ENCODE measurements at places on chromosomes 11 and 22. TPM values are rescaled to one million over a fixed set of nuclear protein-coding genes. Genes with fewer than 3 reads are reported as not detected.

The PATE4 gene
- not detected for total RNA-seq

GRCh38 chr11:6841694-6842093, 3.8 kb upstream of the OR10A5 start:
- no peak for DNase-seq

- DNase-seq, result no peak
These were observed 63.7 kb downstream of the PPFIBP2 start for GRCh38 chr11:7577291-7578190.

- DNase-seq, result no peak
These were observed 84.2 kb downstream of the CELSR1 start for GRCh38 chr22:46453006-46453828.

- DNase-seq, result no peak
These were observed 113.8 kb downstream of the NECTIN1 start for GRCh38 chr11:119615003-119615881.

Measured in CD4-positive, alpha-beta T cell (primary cell).